ENCODE measurements at places on chromosomes 11 and 22. TPM values are rescaled to one million over a fixed set of nuclear protein-coding genes. Genes with fewer than 3 reads are reported as not detected.

IGLL1 gene
- not detected for total RNA-seq

GRCh38 chr11:1589996-1590395 is 4.9 kb upstream of the KRTAP5-1 start:
- peak; percentile 26 for DNase-seq

ZFTA gene
- total RNA-seq = 12.5 TPM

- DNase-seq = no peak
Measured at GRCh38 chr11:43504316-43504950, 145.7 kb downstream of the TTC17 start.

- DNase-seq = no peak
Measured at GRCh38 chr22:19130959-19131684, at the start of gene TSSK2. TSSK2 (plus strand) TSS chr22:19131308; CDS start chr22:19131400, 92 bp downstream.

TTC36 gene
- total RNA-seq = not detected

GRCh38 chr11:35363246-35363801 is 56.0 kb downstream of the SLC1A2 start:
- peak; percentile 80 for DNase-seq

Data from sigmoid colon (tissue), 7 donors.